ENCODE measurements at places on chromosomes 13 and 19. TPM values are rescaled to one million over a fixed set of nuclear protein-coding genes. Genes with fewer than 3 reads are reported as not detected.

ZNF793 gene
- total RNA-seq = not detected

IGSF23 gene
- total RNA-seq = not detected

- H3K27ac ChIP-seq = no peak overlapping the region
- H3K4me1 ChIP-seq = no peaks in the 10 kb centered on the region
- no peaks in the 10 kb centered on the region for H3K36me3 ChIP-seq
- no peaks in the 10 kb centered on the region for H3K27me3 ChIP-seq
- H3K4me3 ChIP-seq = no peak overlapping the region
Observed at GRCh38 chr19:23283925-23284324, 33.7 kb upstream of the ZNF724 start.

GRCh38 chr19:49150106-49150943, 4.9 kb downstream of the HRC start:
- peak overlapping the region; percentile 51 for H3K4me3 ChIP-seq
- H3K27me3 ChIP-seq = no peaks in the 10 kb centered on the region
- 0 out of 2 replicates have a peak overlapping the region, but pooled peaks have one; percentile 9 for H3K27ac ChIP-seq
- peak; percentile 93 for DNase-seq
- H3K4me1 ChIP-seq = peaks cover 45% of the 10 kb centered on the region
- H3K36me3 ChIP-seq = no peaks in the 10 kb centered on the region

GRCh38 chr19:13260883-13261653, 110.9 kb downstream of the IER2 start:
- DNase-seq = no peak
- no peaks in the 10 kb centered on the region for H3K36me3 ChIP-seq
- no peak overlapping the region for H3K4me3 ChIP-seq
- no peak overlapping the region for H3K27ac ChIP-seq
- peaks cover 17% of the 10 kb centered on the region for H3K27me3 ChIP-seq
- peaks cover 7% of the 10 kb centered on the region for H3K4me1 ChIP-seq

- peaks cover 34% of the 10 kb centered on the region for H3K4me1 ChIP-seq
- H3K4me3 ChIP-seq = no peak overlapping the region
- DNase-seq = no peak
- H3K36me3 ChIP-seq = no peaks in the 10 kb centered on the region
- H3K27me3 ChIP-seq = peaks cover 70% of the 10 kb centered on the region
Observed at GRCh38 chr19:1068009-1069001, 1.3 kb downstream of the ARHGAP45 start.

DNA sequence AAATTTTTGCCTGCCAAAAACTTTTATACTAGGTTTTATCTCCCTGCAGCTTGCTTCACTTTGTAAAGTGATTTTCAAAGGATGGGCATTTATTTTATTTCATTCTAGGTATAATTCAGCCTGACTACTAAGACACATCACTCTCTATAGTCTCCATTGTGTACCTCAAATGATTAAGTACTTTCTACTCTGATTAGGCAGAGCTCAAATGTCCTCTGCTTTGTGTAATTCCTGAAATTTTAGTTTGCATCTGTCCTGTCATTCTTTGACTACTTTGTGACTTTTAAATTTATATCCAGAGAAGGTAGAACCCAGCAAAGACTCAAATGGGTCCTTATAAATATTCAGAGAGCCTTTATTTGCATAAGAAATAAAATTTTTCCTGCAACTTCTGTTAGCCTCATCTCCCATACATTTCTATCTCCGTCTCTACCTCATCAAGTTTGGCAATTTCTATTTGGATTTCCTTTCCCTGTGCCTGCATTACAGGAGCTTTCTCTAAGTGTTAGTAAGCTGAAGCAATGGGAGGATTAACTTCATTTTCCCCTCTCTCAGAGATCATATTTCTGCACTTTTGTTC, 1038.0 kb upstream of the ATXN8OS start:
- no peak overlapping the region for H3K4me3 ChIP-seq
- no peaks in the 10 kb centered on the region for H3K36me3 ChIP-seq
- H3K27ac ChIP-seq = no peak overlapping the region
- no peaks in the 10 kb centered on the region for H3K4me1 ChIP-seq

- DNase-seq = no peak
- H3K4me3 ChIP-seq = peak overlapping the region; percentile 48
- peaks cover 7% of the 10 kb centered on the region for H3K36me3 ChIP-seq
- peak overlapping the region; percentile 96 for H3K27ac ChIP-seq
Observed at GRCh38 chr19:49814010-49814409, 918 bp upstream of the FUZ start.

GRCh38 chr19:4979211-4979807, 10.4 kb downstream of the KDM4B start:
- H3K27me3 ChIP-seq = no peaks in the 10 kb centered on the region
- peaks cover 15% of the 10 kb centered on the region for H3K36me3 ChIP-seq
- H3K4me3 ChIP-seq = no peak overlapping the region
- H3K4me1 ChIP-seq = peaks cover 30% of the 10 kb centered on the region
- DNase-seq = no peak

GRCh38 chr19:4181053-4181508, 1.3 kb downstream of the SIRT6 start:
- H3K4me1 ChIP-seq = peaks cover 5% of the 10 kb centered on the region
- no peak for DNase-seq
- no peak overlapping the region for H3K27ac ChIP-seq
- peaks cover 30% of the 10 kb centered on the region for H3K36me3 ChIP-seq

GRCh38 chr13:112905990-112906641, 62.9 kb upstream of the MCF2L start:
- no peaks in the 10 kb centered on the region for H3K4me1 ChIP-seq
- no peak for DNase-seq
- no peak overlapping the region for H3K27ac ChIP-seq
- H3K4me3 ChIP-seq = no peak overlapping the region
- no peaks in the 10 kb centered on the region for H3K36me3 ChIP-seq

DNA sequence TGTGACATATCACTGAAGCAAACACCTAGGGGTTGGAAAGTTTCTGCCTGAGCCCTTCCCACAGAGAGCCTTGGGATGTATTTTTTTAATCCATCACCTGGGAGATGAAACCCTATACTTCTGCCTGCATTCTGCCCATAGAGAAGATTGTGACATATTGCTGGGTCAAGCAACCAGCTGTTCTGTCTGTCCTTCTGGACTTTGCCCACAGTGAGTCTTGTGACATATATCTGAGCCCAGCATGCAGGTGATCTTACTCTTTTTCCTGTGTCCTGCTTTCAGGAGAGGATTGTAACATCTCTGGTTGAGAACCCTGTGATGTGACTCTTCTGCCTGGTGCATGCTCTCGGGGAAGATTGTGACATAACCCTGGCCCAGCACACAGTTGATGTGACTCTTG, 24.9 kb upstream of the ZNF681 start:
- no peak overlapping the region for H3K4me3 ChIP-seq
- DNase-seq = no peak
- no peaks in the 10 kb centered on the region for H3K4me1 ChIP-seq
- no peaks in the 10 kb centered on the region for H3K27me3 ChIP-seq

DNA sequence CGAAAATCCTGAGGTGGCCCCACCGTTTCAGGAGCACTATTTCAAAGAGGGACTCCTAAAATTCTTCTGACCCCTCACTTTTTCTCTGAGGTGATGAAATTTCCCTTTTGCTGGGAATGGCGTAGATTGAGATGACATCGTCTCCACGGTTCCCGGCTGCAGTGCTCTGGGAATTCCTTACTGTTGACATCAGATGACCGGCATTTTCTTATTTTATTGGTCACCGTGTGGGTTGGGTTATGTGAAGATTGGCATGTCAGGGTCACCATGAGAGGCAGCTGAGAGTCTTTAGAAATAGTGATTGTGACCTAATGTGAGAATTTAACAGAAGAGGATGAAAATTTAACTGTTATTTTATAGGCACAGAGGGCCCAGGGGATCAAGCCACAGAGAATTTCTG, 356.7 kb downstream of the FGF9 start:
- no peak overlapping the region for H3K4me3 ChIP-seq
- no peak overlapping the region for H3K27ac ChIP-seq
- no peaks in the 10 kb centered on the region for H3K27me3 ChIP-seq
- H3K4me1 ChIP-seq = peaks cover 1% of the 10 kb centered on the region

DNA sequence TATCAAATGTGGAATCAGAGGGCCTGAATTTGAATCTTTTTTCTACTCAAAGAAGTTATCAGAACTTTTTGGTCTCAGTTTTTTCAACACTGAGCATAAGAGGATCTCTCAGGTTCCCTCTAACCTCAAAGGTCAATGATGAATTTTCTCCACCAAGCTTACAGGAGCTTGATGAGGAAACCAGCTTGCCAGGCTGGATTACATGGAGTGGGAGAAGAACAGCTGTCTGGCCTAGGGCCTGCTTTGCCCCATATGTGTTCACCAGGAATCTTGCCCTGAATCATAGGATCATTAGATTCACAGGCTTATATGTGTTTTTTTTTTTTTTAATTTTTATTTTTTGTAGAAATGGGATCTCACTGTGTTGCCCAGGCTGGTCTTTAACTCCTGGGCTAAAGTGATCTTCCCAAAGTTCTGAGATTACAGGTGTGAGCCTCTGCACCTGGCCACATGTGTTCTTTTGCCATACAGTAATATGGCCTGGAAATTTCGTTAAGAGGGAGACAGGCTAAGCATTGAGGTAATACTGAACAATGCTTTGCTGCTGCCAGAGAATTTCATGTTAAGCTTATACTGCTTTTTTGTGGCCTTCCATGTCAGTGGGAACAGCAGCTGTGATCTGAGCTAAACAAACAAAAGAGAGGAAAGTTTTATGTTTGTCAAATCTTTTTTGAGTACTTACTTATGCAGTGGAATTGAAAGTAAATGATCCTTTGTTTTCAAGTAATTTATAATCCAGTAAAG, 110.6 kb downstream of the DNAJC3 start:
- DNase-seq = no peak
- H3K4me3 ChIP-seq = no peak overlapping the region
- H3K27ac ChIP-seq = no peak overlapping the region
- peaks cover 31% of the 10 kb centered on the region for H3K36me3 ChIP-seq
